Activated naive CD4-positive, alpha-beta T cell (primary cell): ENCODE measurements at places on chromosomes 4 and X.

- peak; percentile 2 for DNase-seq
These were observed 7.9 kb downstream of the BDH2 start for GRCh38 chr4:103091601-103092223.

- DNase-seq: no peak
These were observed 72.3 kb downstream of the TMEM47 start for GRCh38 chrX:34584781-34585180.

- DNase-seq: no peak
These were observed 26.4 kb downstream of the GAK start for GRCh38 chr4:905485-906338.

DNA sequence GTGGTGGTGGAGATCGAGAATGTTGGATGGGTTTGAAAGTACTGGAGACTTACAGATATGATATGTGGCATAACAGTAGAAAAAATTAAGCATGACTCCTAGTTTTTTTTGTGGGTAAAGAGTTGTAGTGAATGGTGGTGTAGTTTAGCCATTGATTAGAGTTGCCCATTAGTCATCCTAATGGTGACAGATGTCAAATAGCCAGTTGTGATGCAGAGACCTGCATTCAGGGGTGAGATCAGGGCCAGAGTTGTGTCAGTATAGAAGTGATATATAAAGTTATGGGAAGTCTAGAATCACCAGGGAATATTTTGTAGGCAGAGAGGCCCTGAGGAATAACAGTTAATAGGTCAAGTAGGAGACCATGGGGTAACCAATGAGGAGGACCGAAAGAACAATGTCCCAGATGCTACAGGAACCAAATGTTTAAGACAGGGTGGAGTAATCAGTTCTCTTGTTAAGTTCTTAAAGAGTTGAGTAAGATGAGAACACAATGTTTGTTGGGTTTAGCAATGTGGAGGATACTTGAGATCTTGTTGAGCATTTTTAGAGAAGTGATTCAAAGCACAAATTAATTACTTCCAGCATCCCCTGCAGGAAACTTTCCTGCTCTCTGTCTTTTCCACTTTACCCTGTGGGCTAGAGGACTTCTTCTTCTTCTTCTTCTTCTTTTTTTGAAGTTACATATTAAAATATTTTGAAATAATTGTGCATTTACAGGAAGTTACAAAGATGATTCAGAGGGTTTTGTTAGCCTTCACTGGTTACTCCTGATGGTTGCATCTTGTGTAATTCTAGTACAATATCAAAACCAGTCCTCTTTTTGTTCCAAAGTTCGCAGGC, 13.3 kb downstream of the SGMS2 start:
- no peak for DNase-seq

- no peak for DNase-seq
These were observed 5.1 kb downstream of the AFF1 start for GRCh38 chr4:86939729-86940575.

DNA sequence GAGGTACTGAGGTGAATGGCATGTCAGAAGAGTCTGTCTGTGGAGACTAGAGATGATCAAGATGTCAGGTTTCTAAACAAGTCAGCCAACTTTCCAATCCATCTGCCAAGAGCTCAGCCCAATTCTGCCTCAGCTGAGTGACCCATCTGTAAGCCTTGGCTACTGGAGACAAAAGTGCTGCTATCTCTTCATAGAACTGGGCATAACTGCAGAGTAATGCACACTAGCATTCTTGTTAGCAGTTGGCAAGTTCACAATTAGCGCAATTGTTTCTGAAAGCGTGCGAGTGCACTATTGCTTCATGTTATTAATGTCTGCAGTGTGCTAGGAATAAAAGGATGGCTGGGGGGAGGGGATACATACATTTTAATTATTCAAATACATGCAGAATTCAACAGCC, 32.9 kb upstream of the SH3D19 start:
- DNase-seq: no peak

DNA sequence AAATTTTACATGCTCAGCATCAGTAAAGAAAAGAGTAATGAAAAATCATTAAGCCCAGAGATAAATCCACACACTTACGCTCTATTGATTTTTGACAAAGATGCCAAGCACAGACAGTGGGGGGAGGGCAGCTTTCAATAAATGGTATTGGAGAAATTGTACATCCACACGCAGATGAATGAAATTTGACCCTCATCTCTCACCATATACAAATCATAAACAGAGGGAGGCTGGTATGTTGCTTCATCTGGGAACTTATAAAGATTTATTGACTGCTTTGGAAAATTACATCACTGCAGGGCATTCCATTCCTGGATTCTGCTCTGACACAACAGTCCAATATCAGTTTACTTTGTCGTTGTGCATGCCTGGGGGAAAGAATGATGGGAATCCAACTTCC, 58.4 kb upstream of the XAGE1A start:
- DNase-seq: no peak

DNA sequence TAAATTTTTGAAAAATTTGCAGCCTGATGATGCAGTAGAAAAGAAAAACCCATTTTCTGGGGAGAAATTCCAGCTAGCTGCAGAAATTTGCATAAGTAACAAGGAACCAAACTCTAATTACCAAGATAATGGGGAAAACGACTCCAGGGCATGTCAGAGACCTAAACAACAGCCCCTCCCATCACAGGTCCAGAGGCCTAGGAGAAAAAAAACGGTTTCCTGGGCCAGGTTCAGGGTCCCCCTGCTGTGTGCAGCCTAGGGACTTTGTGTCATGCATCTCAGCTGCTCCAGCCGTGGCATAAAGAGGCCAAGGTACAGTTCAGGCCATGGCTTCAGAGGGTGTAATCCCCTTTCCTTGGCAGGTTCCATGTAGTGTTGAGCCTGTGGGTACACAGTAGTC, 733.7 kb upstream of the CT83 start:
- no peak for DNase-seq

DNA sequence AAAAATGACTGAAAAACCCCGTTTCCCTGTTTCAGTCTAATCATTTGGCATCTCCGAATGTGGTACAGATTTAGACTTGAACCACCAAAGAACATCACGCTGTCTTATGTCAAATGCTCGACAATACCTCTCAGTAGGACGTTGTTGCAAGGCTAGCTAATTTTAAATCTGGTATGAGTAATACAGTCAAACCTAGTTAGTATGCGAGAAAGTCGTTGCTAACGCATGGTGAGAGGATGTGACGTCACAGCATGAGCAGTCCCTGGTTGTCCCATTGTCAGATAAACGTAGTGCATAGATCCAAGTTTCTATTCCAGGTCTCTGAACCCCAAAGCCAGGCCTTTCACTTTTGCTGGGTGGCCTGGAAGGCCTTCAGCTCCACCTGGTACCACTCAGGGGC, 44.7 kb downstream of the SETD7 start:
- no peak for DNase-seq

- DNase-seq: no peak
These were observed 9.9 kb downstream of the MMRN1 start for GRCh38 chr4:89904524-89904923.

DNA sequence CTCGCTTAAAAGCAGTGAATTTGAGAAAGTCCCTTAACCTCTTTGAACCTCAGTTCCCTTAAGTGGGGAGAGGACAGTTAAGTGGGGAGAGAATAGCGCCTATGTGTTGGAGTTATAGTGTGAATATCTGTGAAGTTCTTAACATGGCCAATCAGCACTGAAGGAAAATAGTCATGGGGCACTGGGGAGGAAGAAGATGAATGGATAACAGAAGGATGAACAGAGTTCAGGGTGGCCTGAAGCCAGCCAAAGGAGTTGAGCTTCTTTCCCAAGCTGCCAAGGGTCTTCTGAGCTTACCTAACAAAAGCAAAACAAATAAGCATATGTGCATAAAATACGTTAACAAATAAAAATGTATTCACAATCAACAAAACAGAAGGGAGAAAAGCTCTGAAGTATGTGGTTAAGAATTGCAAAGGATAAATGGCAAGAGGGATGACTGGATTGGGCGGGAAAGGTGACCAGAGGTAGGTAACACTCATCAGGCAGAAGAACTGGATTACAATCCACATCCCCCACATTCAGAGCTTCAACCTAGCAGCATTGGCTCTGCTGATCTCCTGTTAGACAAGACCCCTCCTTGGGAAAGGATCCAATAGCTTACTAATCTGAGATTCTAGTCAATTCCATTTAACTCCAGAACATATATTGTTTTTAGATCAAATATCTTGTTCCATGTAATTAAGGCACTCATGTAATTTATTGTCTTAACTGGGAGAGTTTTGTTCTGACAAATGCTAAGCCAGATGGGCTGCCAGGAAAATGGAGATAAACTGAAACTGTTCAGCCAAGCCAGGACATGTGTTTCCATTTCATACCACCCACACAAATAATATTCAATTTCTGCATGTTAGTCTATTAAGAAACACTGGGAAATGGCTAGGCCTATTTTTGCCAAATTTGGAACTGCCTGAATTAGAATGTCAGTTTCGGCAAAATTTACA, 221.2 kb downstream of the LDB2 start:
- no peak for DNase-seq

DNA sequence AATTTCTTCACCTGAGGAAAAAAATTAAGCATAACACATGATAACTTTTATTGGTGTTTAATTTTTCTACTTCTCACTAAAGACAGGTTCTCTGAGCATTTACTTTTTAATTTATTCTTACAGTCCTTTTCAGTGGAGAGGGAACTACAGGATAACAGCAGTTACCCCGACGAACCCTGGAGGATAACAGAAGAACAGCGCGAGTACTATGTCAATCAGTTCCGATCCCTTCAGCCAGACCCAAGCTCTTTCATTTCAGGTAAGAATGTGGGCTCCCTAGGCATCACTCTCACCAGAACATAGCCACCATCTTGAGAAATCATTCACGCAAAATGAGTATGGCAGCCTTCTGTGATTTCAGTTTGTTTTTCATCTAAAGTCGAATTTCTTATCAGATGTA, 100.8 kb downstream of the REPS2 start:
- no peak for DNase-seq

DNA sequence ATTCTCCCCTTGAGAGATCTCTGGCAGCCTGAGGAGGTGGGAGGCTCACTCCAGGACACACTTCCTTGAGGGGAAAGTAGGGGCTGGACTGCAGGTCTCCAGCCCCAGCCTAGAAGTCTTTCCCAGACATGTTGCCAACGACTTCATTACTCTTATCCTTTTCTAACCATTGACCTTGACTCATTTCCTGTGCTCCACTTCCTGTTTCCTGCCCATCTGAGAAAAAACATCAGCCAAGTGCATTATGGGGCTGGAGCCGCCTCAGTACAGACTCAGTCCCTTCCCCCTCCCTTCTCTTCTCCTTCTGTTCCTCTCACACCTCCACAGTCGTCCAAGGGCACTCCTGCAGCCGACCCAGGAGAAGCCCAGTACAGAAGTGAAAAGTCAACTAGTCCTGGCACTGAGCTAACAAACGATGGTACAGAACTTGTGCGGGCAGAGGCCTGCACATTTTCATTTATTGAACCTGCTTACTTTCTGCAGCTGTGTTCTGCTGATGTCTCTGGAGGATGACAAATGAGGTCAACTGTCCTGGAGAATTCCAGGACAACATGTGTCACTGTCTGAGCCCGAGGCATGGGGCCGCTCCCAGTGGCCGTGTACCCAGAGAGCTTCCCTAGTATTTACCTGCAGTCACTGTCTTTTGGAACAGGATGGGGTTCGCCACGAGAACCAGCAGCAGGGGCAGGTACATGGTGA, 20.1 kb downstream of the GPR143 start:
- no peak for DNase-seq

GRCh38 chr4:180134091-180134866, 2108.9 kb upstream of the TENM3 start:
- no peak for DNase-seq
